ENCODE measurements at places on chromosomes 6 and 20.

- no peak for DNase-seq
Observed at GRCh38 chr20:6739406-6739805, 28.1 kb upstream of the BMP2 start.

GRCh38 chr20:56631990-56632327, 2.9 kb downstream of the TFAP2C start:
- no peak for DNase-seq

GRCh38 chr20:63534831-63535651, 2.1 kb downstream of the PTK6 start:
- DNase-seq, result no peak

- no peak for DNase-seq
Observed at GRCh38 chr6:41846666-41847237, 48.4 kb downstream of the USP49 start.

- DNase-seq, result no peak
Observed at GRCh38 chr6:84027340-84028181, 6.0 kb upstream of the MRAP2 start.

DNA sequence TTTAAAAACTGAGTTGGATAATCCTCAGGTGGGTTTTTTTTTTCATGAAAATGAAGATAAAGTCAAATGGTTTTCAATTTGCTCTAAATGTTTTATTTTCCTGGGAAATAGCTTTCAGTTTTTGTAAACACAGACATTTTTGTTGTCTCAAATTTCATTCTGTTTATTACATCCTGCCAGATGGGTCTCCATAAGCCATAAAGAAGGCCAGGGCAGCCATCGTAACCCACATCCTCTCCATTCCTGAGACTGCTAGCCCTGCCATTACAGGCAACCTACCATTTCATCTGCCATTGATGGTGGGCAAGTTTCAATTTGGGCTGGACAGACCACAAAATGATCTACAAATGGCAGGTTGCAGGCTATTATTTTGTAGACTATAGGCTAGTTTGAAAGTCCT, 60.8 kb downstream of the BTBD3 start:
- DNase-seq, result no peak

GRCh38 chr20:8357703-8358102, 225.6 kb downstream of the PLCB1 start:
- DNase-seq, result no peak

- DNase-seq, result no peak
Observed at GRCh38 chr6:25350573-25350972, 71.4 kb downstream of the CARMIL1 start.

- DNase-seq, result no peak
Observed at GRCh38 chr6:30071081-30071818, 4.3 kb downstream of the PPP1R11 start.

DNA sequence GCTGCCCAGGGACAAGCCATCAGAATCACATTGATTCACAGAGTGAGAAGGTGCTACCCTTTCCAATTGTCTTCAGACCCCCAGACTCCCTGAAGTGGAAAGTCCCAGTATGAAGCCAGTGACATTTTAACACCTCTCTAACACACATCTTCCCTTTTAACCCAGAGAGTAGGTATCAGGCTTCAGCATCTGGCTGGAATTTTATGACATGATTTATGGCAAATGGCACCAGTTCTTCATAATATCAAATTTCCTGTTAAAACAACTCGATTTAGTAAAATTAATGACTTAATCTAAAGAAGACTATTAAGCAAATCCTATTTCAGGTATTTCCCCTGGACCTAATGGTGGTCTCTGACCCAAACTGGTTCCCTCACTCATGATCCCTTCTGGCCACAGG, 25.0 kb downstream of the KCNB1 start:
- DNase-seq, result no peak

- DNase-seq, result no peak
Observed at GRCh38 chr20:25579081-25579770, 6.1 kb downstream of the NINL start.

DNA sequence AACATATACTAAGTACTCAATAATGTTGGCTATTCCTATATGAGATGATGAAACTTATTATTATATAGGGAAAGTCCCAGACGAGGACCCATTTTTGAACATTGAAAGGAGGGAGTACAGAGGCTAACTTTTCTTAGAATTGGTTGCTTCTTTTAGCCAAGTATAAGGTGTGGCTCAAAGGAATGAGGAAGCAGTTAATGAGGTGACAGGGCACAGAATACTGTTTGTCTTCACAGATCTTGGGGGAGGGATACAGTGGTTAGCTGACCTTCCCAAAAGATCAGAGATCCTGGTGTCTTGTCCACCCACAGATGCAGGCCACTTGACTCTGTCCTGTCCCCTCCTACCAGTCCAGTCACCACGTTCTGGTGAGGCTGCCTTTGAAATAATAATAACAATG, 67.8 kb upstream of the EPB41L1 start:
- no peak for DNase-seq

- no peak for DNase-seq
Observed at GRCh38 chr20:1060985-1061384, 57.4 kb upstream of the PSMF1 start.

GRCh38 chr20:11204926-11205768, 531.3 kb upstream of the JAG1 start:
- no peak for DNase-seq

- DNase-seq, result no peak
Observed at GRCh38 chr20:25309395-25310267, 61.7 kb downstream of the PYGB start.

- no peak for DNase-seq
Observed at GRCh38 chr6:82270881-82271635, 23.5 kb upstream of the IBTK start.

DNA sequence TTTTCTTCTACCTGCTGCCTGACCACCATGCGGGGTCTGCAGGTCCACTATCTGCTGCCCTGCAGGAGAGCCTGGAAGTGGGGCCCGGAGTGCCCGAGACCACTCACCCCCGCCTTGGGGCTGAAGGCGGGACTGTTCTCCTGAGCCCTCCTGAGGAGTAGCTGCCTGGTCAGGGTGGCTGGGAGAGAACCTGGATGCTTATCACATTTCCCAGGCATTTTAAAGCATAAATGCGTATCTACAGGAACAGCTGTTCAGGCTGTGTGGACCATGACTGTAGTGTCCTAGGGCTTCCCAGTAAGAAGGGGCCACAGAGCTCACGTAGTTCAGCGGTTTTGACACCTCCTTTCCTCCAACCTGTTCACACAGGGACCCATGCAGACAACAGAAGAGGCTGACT, 123.3 kb downstream of the AGPAT4 start:
- no peak for DNase-seq

- DNase-seq, result no peak
Observed at GRCh38 chr6:145372671-145373151, 362.6 kb downstream of the EPM2A start.

DNA sequence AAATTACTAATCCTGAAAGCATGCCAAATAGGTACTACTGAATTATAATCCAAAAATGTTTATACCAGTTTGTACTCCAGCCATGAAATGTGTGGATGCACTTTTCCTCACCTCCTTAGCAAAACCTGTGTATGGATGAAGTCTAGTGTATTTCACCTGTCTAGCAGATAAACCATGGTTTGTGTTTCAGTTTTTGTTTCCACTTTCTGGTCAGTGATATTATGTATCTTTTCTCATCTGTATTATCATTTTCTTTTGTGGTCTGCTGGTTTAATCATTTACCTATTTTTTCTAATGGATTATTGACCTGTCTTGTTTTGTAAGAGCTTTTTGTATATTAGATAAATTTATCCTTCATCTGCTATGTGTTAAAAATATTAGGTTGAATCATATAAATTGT, 41.0 kb upstream of the TMEM217 start:
- DNase-seq, result no peak

DNA sequence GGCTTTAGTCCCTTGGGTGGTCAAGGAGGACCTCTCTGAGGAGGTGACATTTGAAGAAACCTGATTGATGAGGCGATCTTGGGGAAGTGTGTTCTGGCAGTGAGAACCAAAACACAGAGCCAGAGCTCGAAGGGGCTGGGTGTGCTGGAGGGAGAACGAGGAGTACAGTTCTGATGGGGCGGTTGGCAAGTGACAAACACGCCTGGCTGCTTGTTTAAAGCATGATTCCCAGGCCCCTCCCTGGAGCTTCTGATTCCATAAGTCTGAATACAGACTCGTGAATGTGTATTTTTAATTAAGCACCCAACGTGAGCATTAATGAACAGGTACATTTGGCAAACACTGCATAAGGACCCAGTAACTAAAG, 886 bp upstream of the NFATC2 start:
- no peak for DNase-seq

DNA sequence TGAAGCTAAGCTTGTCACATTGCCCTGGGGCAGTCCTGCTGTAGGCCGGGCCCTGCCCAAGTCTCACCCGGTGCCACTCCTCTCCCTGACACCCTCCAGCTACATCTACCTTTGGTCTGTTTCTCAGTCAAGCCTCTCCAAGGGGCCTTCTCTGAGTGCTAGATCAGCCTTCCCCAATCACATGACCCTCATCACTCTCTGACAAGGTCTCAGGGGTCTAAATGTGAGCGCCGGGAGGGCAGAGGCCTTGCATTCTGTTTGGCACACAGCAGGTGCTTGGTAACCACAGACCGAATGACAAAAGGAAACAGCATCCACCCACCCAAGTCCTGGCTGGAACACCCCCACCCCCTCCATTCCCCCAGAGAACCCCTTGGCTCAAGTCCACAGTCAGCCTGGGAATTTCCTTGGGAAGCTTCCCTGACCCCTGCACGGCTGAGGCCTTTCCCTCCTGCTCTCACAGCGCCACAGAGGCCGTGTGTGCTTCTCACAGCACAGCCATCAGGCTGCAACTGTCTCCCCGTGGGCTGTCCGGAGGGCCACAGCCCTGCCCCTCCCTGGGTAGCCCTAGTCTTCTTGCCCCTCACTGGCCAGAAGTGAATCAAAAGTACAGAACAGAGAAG, 32.9 kb downstream of the PKIG start:
- DNase-seq, result no peak

DNA sequence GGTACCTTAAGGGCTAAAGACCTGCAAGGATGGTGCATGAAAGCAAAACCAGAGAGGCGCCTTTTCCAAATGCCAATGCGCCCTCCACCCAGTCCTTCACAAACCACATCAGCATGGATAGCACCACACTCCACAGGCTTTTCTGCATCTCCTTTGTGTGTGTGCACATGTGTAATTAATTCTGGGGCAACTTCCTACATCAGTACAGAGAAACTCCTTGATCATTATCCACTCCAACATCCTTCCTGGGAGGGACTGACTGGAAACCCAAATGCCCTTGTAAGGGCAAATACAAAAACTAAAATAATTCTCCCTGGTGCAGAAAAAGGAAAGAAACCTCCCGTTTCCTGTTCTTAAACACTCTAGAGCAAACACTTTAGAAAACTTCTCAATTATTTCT, 10.8 kb downstream of the SLC52A3 start:
- no peak for DNase-seq

- DNase-seq, result peak; percentile 19
Observed at GRCh38 chr6:106629859-106630163, 433 bp downstream of the QRSL1 start.

DNA sequence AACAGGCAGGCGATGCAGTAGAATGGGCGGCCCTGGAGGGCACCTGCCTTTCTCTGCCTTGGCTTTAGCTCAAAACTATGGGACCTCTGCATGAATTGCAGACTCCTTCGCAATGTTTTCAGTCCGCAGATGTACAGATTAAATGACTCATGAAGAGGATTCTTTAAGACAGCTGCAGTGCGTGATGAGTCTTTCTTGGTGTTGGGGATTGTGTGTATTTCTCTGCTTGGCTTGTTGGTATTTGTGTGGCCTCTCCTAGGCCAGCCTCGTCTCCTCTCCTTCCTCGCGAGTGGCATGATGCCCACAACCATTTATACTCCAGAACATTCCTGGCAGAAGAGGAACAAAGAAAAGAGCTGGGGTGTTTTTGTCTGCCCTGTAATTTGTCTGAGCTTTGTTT, 110.6 kb downstream of the SYNDIG1 start:
- no peak for DNase-seq

DNA sequence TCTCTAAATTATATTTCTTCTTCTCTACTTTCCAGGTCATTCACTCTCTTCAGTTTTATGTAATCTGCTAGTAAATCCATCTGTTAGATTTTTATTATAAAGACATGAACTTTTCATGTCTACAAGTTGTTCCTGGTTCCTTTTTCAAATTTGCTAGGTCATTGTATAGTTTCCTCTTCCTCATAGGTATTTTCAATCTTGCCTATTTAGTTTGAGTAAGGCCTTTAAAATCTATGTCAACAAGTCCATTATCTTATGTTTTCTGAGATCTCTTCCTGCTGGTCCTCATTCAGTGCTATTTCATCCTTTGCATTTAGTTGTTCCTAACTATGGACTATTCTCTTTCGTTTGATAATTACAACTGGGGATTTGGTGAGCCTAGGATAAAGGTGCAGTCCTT, 11.0 kb downstream of the RRBP1 start:
- DNase-seq, result no peak

DNA sequence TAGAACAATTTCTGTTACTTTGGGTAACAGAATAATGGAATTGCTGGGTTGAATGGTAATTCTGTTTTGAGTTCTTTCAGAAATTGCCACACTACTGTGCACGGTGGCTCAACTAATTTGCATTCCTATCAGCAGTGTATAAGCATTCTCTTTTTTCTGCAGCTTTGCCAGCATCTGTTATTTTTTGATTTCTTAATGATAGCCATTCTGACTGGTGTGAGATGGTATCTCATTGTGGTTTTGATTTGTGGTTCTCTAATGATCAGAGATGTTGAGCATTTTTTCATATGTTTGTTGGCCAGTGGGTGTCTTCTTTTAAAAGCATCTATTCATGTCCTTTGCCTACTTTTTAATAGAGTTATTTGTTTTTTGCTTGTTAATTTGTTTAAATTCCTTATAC, 846.8 kb downstream of the KIF16B start:
- DNase-seq, result no peak

DNA sequence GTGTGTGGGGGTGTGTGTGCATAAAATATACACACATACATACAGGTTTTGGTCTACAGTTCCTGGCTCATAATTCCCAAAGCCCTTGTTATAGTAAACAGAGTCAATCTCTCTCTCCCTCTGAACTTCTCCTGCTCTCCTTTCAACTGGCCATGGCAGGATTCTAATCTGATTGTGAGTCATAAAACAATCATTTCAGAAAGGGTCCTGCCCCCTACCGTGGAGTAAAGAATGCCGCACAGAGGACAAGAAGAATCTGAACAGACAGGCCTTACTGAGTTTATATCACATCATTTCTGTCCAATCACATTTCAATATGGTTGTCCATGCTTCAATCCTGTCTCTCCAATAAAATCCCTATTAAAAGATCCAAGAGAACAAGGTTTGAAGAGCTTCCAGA, 416.9 kb downstream of the FRK start:
- DNase-seq, result no peak

- no peak for DNase-seq
Observed at GRCh38 chr6:13759025-13759424, 47.4 kb upstream of the RANBP9 start.

- DNase-seq, result no peak
Observed at GRCh38 chr6:35082733-35083403, 58.3 kb downstream of the TCP11 start.

GRCh38 chr20:59473742-59474141, 130.6 kb upstream of the PHACTR3 start:
- no peak for DNase-seq

GRCh38 chr6:18753076-18753475, 365.9 kb downstream of the RNF144B start:
- no peak for DNase-seq

- no peak for DNase-seq
Observed at GRCh38 chr20:58927490-58928061, 53.5 kb upstream of the NELFCD start.

- no peak for DNase-seq
Observed at GRCh38 chr6:97778290-97779038, 495.4 kb upstream of the MMS22L start.
